Retinal pigment epithelial cell (primary cell): ENCODE measurements at places on chromosomes 16 and 17.

GRCh38 chr17:59811209-59811608 lies 81.5 kb downstream of the TUBD1 start:
- peak; percentile 74 for DNase-seq

DNA sequence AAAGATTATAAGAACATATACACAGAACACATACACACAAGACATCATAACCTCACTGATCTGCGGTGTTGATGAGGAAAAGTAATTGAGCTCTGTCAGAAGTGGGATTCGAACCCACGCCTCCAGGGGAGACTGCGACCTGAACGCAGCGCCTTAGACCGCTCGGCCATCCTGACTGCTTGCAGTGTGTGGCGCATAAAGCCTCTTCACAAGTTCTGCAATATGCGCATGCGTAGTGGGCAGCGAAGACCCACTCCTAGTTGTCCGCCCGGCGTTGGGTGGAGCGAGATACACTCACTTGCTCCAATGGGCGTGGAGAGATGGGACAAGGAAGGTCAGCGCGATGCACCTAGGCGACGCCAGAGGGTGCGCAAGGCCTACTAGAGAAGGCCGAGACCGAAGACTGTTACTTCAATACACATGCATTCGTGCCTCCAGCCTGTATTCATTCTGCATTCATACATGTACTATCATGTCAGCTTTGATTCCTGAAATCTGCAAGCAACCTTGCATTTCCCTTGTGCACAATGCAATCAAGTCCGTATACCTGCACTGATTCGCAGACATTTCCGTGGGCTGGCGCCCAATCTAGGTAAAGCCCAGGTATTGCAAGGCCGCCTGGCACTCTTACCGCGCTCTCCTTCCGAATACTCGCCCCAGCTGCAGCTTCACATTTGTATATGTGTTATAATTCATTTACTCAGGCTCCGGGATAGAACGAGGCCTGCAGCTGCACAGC lies 16.1 kb upstream of the PLLP start:
- peak; percentile 92 for DNase-seq

- no peak for DNase-seq
Measured at GRCh38 chr16:19666477-19666876, 51.5 kb downstream of the KNOP1 start.

- no peak for DNase-seq
Measured at GRCh38 chr17:77182205-77183172, 41.7 kb downstream of the SEC14L1 start.

GRCh38 chr17:20954794-20955193 lies 88.0 kb downstream of the USP22 start:
- no peak for DNase-seq

DNA sequence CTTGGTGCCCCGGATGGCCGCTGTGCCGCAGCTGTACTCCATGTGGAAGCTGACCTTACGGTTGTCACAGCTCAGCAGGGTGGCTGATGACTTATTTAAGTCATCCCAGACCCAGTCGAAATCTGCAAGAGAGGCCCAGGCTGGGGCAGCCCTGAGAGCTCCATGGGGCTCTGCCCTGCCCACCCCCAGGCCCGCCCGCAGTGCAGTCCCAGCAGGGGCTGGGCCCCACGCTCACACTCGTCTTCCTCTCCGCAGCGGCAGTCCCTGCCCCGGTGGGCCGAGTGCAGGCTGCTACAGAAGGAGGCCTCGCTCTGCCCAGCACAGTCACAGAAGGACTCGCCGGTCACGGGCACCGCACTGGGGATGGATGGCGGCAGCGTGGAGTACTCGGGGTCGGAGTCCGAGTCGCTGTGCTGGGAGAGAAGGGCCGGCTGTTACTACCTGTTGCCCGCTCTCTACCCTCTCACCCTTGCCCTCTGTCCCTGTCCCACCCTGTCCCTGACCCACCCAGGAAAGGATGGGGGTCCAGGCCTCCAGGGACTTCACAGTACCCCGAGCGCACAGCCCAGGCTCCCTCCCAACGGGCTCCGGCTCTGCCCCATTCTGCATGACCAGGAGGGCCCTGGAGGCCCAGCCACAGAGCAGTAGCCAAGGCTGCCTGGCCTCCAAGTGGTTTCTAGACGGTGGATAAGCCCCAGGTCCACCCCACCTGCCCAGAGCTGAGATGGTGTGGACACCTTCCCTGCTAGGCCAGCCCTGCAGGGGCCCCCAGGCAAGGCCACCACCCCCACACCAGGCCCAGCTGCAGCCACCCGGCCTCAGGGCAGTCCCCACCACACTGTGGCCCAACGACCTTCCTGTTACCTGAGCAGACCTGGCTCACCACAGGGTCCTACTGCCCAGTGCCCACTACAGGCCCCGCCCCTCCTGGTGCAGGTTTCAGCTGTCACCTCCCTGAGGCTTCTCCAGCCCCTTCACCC lies 3.9 kb downstream of the SPSB3 start:
- DNase-seq, result no peak

- no peak for DNase-seq
Measured at GRCh38 chr16:11379420-11379819, 34.2 kb downstream of the RMI2 start.

- no peak for DNase-seq
Measured at GRCh38 chr16:8937803-8938202, 25.9 kb downstream of the USP7 start.

- DNase-seq, result peak; percentile 81
Measured at GRCh38 chr17:40284085-40284713, 3.5 kb upstream of the CDC6 start.

- no peak for DNase-seq
Measured at GRCh38 chr17:63702721-63703015, 2.7 kb upstream of the LIMD2 start.

DNA sequence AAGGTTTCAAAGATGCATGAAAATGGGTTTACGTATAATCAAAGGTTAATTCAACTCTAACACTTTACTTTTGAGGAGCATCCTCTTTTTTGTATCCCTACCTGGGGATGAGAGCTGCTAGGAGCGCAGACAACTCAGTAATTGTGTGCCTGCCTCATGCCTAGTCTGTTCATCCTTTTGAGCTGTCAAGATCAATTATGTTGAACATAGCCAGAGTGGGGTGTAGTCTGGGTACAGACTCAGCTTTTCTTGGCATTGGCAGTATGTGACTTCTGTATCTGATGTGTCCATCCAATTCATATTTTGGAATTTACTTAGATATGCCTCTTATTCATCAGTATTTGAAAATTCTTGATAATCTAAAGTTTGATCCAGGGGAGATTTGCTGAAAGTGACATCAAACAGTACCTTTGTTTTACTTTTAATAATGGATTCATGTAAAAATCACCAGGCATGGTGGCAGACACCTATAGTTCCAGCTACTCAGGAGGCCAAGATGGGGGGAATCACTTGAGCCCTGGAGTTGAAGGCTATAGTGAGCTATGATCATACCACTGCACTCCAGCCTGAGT lies 24.1 kb downstream of the PRKCA start:
- no peak for DNase-seq

DNA sequence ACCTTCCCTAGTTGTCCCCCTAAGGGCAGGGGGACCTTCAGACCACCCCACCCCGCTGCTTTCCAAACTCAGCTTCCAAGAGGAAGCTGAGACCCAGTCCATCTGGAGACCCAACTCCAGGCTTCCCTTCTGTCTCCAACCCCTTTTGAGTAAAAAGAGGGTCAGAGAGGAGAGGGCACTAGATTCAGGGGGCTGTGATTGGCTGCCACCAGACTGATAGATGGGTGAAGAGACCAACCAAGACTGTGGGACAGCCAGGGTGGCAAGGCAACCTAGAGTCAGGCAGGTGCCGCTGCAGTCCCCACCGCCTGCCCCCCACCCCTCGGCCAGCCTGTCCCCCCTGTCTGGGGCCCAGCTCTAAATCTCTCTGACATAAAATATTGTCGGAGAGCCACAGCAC lies 92.5 kb downstream of the SDK2 start:
- no peak for DNase-seq

DNA sequence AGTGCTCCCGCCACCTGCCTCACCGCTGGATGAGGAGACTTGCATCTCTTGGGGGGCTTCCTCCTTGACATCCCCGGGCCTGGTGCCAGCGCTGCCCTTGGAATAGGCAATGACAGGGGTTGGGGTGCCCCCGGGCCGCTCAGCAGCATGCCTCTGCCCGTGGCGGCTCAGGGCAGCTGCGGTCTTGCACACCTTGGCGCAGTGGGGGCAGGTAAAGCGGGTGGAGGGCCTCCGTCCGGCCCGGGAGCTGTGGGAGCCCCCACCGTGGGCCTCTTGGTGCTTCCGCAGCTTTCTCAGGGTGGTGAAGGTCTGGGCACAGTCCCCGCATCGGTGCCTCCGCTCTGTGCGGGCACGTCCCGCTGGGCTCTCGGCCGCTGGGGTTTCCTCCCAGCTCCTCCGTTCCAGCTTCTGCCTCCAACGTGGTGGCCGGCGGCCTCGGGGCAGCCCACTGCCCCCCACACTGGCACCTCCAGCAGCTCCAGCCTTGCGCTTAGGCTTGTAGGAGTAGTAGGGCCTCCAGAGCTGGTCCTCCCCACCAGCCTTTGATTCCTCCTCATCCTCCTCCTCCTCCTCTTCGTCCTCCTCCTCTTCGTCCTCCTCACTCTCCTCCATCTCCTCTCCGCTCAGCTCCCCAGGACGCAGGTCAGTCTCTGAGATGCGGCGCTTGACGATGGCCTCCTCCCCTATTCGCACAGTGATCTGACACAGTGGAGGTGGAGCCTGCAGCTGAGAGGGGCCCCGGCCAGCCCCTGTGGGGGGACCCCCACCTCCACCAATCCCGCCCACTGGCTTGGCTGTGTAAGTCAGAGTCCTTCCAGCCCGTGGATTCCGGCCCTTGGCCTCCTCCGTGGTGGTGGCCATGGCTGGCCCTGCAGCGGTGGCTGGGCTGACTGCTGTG lies 16.7 kb downstream of the ZBTB4 start:
- DNase-seq, result no peak

- no peak for DNase-seq
Measured at GRCh38 chr17:14197586-14197985, 39.1 kb downstream of the CDRT15 start.

- DNase-seq, result no peak
Measured at GRCh38 chr17:57092171-57092570, 7.1 kb downstream of the AKAP1 start.

DNA sequence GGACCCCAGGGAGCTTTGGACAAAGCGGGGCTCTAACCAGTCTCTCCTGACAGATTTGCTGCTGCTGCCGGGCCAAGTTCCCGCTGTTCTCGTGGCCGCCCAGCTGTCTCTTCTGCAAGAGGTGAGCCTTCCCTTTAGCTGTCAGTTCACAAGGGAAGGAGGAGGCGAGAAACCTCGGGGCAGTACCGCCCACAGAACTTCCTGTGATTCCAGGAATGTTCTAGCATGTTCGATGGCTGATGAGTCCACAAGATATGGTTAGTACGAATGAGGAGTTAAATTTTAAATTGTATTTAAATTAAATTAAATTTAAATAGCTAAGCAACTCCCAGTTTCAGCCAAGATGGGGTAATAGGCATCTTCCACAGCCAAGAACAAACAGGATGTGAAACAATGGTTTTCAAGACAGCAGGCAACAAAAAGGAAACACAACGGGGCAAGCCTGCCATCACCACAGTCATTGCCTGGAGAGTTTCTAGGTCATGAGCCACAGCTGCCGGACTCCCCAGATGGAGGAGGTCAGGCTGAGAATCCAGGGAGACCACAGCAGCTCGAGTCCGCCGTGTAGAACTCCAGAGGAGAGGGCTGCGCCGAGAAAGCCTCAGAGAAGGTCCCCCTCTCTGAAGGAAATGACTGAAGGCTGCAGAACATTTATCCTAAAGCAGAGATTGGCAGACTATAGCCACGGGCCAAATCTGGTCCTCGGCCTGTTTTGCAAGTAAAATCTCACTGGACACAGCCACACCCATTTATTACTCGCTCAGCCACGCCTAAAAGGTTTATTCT lies 9.5 kb upstream of the TCF25 start:
- no peak for DNase-seq

DNA sequence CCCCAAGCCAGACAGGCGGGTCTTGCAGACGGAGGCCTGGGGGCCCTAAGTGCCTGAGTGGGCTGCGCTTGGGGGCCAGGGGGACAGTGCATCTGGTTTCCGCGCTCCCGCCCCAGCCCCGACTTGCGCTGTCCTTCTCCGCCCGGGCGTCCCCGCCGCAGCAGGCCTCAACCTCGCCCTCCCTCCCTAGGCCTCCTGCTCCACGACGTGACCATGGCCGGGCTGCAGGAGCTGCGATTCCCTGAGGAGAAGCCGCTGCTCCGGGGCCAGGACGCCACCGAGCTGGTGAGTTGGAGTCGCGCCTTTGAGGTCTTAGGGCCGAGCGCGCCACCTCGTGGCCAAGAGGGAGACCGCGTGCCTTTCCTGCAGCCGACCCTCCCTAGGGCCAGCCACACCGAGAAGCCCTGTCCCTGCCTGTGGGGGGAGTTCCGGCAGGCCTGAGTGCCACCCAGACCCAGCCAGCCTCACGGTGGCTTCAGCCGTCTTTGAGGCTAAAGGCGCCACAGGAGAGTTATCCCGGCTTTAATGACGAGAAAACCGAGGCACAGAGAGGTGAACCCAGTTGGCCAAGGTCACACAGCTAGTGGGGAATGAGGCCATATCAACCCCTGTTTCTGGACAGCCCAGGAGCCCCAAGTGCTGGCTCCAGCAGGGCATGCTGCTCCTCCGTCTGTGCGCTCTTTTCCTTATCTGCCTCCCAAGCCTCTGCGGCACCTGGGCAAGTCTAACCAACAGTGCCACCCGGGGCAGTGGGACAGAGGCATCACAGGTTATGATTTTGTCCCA lies 12.2 kb upstream of the NDRG4 start:
- DNase-seq, result no peak

GRCh38 chr17:34337701-34338100 lies 18.5 kb downstream of the CCL8 start:
- DNase-seq, result no peak

GRCh38 chr17:556431-556995 lies 158.1 kb downstream of the VPS53 start:
- DNase-seq, result no peak

GRCh38 chr16:22191532-22192260 lies 14.4 kb upstream of the EEF2K start:
- no peak for DNase-seq

DNA sequence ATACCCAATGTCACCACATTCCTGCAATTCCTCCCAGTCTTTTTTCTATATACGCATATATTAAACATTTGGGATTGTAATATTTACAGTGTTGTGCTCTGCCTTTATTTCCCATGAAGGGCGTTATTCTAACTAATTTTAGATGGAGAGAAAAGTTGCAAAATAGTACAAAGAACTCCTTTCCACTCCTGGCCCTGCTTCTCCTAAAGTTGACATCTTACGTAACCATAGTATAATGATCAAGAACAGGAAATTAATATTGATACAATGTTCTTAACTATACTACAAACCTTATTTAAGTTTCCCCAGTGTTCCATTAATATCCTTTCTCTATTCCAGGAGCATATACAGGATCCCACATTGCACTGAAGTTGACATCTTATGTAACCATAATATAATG lies 46.3 kb downstream of the TK2 start:
- DNase-seq, result no peak

- DNase-seq, result no peak
Measured at GRCh38 chr17:3528403-3528851, 29.2 kb downstream of the TRPV3 start.
